Stimulated activated CD8-positive, alpha-beta memory T cell treated with anti-CD3 and anti-CD28 coated beads, Interleukin-4, amount 100 ng/mL, for 1 hour (primary cell): ENCODE measurements at places on chromosomes 3 and 15.

DNA sequence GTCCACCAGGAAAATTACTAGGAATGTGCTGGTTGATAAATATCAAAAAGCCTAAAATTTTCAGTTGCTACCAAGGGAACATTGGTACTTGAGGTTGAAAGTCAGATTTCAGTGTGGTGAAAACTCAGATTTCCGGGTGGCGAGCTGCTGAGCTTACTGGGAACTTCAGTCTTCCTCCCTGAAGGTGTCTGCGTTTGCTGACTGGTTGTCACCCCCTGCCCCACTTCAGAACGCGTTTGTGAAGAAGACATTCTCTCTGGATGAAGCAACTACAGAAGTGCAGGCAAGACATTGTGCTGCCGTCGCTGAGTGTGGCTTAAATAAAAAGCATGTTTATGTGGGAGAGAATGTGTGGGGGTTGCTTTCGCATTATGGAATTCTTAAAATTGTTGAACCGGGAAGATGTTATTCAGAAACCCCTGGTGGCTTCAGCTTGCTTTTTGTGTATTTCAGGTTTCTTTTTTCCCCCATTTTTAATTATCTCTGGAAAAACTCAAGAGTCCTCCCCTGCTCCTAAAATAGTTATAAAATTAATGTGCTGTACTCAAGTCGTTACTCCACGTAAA lies 7.1 kb downstream of the FAM81A start:
- DNase-seq = no peak

- no peak for DNase-seq
These were observed 5.6 kb upstream of the AP3S2 start for GRCh38 chr15:89899295-89899945.

- no peak for DNase-seq
These were observed 446.0 kb downstream of the FGF12 start for GRCh38 chr3:192281207-192281880.

DNA sequence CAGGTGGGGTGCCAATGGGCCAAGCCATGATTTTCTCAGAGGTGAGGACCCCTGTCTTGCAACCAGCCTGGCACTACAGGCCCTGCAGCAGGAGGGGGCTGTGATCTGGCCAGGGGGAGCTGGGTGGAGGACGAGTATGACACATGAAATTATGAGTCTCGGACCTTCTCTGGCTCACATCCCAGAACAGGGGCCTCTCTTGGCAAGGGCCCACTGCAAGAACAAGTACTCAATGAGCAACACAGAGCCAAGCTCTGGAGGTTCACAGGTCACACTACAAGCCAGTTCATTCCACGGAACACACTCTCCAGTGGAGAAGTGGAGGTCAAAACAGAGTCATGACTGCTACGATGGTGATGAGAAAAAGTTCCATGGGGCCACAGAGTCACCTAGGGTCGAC lies 28.3 kb downstream of the CCDC32 start:
- no peak for DNase-seq

DNA sequence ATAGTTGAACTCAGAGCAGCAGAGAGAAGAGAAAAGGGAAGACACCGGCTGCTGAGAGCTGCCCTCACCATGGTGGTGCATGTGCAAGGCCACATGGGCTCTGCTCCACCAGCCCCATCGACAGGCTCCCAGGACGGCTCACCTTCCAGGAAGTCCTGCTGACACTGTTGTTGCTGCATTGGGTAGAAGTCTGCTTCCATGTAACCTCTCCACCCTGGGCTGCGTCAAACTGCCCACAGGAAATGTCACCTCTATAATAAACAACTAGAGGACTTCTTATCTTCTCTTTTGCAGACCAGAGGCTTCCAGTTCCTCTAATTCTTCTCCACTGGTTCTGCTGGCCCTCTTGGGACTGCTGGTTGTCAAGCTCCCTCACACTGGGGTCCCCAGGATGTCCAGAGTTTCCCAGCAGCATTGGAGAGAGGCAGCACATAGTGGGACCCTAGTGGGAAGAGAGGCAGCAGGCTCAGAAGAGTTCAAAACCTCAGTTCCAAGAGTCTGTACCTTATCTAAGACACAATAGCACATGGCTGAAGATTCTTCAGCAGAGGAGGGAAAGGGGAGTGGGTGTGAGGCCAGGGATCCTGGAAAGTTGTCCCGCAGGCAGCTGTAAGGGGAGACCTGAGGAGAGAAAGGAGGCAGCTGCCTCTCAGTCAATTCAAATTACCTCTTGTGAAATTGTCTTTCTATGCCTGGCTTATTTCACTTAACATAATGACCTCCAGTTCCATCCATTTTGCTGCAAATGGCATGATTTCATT lies 5.8 kb upstream of the CCR3 start:
- DNase-seq = no peak

GRCh38 chr3:72102112-72102616 lies 317.2 kb upstream of the PROK2 start:
- no peak for DNase-seq

DNA sequence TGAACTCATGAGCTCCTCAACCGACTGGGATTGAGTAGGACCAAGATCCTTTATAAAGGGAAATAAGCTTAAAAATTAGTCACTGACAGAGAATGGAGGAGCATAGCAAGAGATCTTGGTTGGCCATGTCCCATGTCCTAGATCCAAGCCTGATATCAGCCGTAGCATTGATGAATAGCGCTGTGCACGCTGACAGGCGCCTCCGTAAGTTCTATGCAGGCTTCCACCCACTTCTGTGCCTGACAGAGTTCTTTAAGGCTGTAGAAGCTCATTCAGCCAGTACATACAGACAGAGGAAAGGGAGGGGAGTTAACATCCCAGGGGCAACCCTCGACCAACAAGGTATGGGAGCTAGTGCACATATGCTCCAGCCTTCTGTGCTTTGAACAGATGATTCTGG lies 251.7 kb upstream of the TBC1D5 start:
- DNase-seq = no peak

GRCh38 chr15:68408971-68409370 lies 23.0 kb downstream of the ITGA11 start:
- no peak for DNase-seq

DNA sequence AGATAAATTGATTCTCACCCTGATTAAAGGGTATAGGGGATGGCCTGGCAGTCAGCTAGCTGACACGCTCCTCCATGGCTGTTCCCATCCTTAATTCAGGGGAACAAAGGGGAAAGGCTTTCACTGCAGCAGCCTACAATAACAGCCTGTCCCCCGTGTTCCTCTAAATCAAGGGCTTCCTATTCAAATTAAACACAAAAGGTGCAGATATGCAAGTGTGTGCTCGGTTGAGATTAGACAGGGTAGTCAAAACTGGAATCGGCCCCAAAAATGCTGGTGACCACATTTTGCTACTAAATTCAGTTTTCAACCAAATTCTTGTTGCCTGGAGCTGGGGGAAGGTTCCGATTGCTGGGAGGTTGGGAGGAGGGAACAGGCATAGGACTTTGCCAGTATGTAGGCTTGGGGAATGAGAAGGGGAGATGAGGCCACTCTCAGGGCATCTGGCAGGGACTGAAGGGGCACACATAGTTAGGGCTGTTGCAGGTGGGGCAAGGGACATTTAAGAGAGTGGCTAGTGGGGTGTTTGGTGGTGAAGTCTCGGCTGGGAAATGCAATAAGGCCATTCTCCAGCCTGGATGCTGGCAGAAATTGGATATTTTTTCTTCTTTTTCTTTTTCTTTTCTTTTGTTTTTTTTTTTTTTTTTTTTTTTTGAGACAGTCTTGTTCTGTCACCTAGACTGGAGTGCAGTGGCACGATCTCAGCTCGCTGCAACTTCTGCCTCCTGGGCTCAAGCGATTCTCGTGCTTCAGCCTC lies 32.9 kb upstream of the CTSH start:
- DNase-seq = no peak

DNA sequence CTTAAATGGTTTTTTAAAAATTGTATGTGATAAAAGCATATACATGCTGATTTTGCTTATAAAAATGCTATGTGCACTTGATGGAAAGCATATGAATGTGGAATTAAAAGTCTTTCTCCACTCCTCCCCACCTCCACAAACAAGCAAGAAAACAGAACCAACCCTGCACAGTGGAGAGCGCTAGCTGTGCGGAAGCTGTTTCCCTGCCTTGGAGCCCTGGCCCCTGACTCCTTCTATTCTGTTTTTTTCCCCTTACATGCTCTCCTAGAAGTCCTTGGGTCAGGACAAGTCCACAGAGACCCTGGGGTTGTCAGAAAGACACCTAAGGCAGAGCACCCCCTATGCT lies 64.2 kb downstream of the BOC start:
- DNase-seq = no peak

DNA sequence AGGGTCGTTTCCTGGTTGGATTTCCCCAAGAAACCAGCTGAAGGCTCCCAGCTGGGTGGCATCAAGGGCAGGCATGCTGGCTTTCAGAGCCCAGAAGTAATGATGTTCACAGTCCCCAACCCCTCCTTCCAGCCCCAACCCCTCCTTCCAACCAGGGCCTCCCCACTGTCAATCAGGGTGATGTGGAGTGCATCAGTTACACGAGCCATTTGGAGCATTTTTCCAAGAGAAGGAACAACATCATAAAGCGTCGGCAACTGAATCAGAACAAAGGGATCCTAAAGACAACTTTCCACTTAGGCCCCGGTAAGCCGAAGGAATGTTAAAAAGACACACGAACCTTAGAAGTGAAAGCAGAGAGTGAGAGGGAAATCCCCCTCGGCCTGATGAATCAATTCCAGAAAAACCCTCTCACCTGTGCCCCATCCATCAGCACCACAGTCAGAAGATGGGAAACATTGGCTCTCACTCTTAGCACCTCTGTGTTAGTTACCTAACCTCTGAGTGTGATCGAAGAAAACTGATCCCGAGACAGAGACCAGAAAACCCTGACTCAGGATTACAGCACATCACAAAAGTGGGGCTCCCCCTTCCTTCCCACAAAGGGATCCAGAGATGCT lies 101.2 kb upstream of the WNT5A start:
- DNase-seq = no peak

DNA sequence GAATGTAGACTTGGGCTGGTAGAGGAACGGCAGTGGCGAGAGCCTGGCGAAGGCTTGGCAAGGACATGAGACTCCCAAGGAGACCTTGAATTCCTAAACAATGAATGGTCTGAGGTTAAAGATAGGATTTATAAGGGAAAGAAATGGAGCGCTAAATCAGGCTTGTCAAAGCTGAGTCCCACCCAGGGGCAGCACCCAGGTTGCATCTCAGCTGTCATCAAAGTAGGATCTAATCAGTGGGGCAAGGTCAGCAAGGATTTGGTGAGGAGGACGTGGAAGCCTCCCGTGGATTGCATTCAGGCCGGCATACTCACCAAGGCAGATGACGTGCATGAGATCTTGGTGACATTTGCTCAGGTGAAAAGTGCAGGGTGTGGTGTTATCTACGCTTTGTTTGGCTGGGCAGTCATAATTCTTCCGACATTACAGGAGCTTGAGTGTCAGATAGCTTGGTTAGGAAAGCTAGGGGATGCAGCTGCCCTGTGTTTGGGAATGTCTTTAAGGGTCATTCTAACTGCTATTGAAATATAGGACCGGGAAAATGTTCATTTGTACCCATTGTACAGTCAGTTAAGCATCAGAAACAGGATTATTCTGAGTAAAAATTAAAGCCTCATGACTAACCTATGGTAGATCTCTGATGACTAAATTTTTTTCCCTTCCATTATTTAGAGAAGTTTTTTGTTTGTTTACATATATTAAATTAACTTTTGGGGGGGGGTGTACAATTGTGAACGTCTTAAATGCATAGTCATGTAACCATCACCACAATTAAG lies 99.4 kb upstream of the TSC22D2 start:
- no peak for DNase-seq

GRCh38 chr3:11143476-11143875 lies 10.8 kb upstream of the HRH1 start:
- no peak for DNase-seq
